ENCODE measurements at places on chromosomes 1 and 21.
A peak's percentile ranks its signal among the peaks of the same experiment; 100 is the strongest.

- no peak for DNase-seq
These were observed 319.8 kb downstream of the HMCN1 start for GRCh38 chr1:186054003-186054402.

DNA sequence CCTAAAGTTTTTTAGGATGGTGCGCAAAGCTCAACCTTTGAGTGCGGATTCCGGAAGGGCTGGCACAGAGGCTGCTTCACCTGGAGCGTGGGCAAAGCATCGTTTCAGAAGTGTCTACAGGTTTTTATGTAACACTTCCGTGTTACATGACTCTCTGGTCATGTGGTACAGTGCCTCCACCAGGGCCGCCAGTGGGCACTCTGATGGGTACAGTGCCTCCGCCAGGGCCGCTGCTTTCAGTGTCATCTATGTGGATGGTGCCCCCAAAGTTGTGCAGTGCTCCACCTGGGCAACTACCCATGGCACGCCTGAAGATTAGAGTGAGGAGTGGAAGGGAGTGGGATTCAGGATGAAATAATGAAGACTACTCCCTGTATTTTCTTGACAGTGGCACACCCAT, 101.4 kb upstream of the C1orf174 start:
- no peak for DNase-seq

DNA sequence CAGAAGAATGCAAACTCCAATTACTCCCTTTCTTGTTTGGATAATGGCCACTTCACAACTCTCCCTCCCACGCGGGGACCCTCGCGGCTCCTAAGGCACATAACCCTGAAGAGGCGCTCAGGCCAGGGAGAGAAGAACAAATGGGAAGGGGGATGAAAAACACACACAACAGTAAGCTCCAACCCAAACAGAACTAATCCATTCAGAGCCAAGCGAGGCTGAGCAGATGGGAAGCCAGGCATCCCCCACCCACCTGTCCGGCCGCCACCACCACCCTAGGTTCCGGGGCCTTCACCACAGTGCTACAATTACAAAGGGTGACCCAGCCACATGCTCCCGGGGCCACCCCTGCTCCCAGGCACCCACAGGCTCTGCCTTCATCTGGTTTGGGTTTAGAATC, 101.5 kb downstream of the MRPL37 start:
- no peak for DNase-seq

DNA sequence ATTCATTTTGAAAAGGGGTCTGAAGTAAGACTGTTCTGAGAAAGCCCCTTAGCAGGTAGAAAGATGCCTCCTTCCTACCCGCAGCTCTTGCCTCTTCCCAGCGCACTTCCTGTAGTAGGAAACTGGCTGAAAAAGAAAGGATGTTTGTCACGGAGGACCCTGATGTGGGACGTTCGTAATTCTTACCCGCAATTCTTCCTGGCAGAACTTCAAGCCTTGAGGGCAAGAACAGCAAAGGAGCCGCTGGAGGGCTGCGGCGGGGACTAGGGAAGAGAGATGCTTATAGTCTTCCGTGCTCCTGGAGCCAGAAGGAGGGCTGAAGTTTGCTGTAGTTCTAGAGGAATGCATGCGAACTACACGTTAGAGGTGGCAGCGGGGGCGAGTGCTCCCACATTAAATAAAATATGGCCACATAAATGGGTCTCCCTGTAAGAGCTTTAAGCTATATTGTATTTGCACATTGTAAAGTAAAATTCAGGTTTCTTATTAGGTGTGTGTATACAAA, 6.3 kb downstream of the C1orf53 start:
- DNase-seq, result peak; percentile 36

DNA sequence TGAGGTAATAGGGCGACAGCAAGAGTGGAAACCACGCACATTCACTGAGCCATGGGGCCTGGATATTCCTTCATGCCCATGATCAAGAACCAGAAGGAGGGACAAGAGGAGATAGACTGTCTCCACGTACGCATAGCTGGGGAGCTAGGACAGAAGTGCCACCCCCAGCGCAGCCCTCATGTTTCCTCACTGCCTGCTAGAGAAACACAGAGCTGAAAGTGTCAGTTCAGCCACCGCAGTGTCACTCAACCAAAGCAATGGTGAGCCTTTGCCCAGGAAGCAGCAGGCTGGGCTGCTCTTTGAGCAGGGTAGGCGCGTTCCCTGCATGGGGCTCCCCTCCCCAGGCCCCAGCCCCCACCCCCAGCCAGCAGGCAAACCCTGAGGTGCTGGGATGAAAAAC, 68.5 kb downstream of the STUM start:
- DNase-seq, result no peak

GRCh38 chr1:220892086-220892376, 12.8 kb downstream of the HLX start:
- no peak for DNase-seq

GRCh38 chr1:147892731-147893214, 9.8 kb upstream of the GJA8 start:
- DNase-seq, result peak; percentile 76

DNA sequence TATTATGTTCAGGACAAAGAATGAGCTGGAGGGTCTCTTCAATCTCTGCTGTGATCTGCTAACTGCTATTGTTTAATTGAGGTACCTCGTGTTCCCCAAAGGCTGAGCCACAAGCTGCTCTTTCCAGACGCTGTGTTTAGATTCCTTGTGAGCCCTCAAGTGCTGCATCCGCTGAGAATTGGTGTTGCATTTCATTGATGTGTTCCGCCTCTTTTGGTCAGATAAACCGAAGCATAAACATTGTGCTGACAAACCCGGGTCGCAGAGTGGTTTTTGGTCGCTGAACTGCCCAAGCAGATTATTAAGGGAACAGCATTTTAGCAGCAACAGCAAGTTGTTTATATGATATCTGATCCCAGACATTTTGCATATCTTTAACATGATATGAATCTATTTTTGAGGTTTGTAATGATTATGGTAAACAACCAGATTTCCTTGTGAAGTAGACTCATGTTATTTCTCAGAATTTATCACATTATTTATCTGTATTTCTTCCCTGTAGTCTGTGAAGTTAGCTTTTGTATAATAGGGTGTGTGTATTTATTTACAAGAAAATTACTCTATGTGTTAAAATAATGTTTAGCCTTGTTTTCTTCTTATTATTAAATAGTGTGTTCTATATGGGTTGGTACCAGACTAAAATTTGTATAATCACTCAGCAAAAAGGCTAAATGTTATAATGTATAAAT, 217.2 kb upstream of the C1orf105 start:
- DNase-seq, result no peak

- DNase-seq, result no peak
These were observed 22.8 kb upstream of the STMN1 start for GRCh38 chr1:25929016-25929415.

DNA sequence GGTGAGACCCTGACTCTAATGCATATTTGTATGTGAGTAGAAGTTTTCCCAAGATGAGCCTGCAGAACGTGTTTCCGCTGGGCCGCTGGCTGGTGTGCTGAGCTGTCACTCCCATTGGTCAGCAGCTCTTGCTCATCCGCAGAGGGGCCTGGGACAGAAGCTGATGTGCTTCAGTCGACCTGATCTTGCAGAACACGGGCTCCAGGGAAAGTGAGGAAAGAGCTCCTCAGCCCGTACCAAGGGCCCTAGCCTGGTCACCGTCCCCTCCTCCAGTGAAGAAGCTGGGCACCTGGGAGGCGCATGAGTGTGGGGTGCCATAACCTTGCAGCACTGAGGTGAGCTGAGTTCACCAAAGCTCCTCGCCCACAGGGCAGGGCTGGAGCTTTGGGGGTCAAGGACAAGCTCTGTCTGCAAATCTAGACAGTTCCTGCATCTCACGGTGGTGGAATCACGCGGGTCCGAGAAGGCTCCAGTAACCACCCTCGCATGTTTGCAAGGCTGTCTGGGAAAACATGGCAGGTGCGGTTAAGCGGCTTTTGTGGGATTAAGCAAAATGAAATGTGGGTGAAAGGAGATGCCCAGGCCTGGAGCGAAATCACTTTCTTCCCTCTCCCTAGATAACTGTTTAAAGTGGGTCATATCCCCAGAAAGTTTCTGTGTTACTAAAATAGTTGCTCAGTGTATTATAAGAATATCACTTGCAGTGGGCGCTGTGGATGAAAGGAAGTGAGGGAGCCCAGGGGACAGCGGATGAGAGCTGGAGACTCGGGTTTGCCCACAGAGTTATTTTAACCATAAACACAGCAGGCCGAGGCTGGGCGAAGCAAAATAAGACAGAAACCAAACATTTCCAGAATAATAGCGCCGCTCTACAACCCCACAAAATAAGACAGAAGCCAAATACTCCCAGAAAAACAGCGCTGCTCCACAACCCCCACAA, 33.1 kb upstream of the LRRC3 start:
- DNase-seq, result no peak
